ENCODE measurements at places on chromosomes 3 and 15.
A peak's percentile ranks its signal among the peaks of the same experiment; 100 is the strongest.

- DNase-seq, result no peak
These were observed 71.8 kb downstream of the KLF15 start for GRCh38 chr3:126285369-126285768.

GRCh38 chr15:43903864-43904290 lies 77.1 kb downstream of the WDR76 start:
- peak; percentile 43 for DNase-seq

DNA sequence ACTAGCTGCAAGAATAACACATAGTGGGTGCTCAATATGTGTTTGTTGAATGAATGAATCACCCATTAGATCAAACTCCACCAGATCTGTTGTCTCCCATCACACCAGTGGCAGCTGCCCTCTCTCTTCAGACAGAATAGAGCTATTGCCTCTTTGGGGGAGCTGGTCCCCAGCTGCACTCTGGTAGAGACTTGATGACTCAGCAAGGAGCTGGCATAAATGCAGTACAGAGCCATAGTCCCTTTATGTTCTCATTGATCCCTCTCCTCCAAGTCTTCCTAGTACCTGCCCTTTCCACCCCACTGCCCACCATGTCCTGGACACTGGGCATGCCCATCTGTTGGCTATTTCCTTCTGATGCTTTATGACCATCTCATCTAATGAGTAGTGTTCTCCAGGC lies 361.9 kb downstream of the LRTM1 start:
- DNase-seq, result no peak

- DNase-seq, result no peak
These were observed 80.6 kb downstream of the FBXL22 start for GRCh38 chr15:63677778-63678177.

DNA sequence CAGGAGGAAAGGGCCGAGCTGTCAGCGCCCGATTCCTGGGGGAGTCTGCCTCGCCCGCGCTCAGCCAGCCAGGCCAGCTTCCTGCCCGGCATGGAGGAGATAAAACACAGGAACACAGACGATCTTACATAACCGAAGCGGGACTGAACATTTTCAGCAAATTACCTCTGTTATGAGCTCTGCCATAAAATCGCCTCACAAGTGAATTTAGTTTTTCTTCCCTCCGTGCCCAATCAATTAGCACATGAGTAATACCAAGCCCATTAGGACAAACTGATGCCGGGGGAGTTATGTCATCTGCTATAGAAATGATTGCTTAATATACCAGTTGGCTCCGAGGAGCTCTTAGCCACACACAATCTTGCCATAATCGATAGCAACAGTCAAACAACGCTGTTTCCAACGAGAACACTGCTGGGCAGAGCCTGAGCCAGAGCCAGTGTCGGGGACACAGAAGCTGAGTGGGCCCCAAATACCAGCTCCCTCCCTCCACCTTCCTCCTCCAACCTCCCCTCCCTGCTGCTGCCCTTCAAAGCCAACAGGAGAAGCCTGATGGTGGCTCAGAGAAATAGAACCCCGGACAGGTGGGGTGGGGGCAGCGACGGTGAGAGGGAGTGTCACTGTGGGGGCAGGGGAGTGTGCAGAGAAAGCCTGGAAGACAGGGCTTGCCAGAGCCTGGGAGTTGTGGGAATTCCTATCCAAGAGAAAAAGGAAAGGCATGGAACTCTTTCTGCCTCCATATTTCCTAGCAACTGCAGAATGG lies 279.4 kb upstream of the TLE3 start:
- peak; percentile 81 for DNase-seq

- peak; percentile 94 for DNase-seq
These were observed 73.1 kb upstream of the SLC6A6 start for GRCh38 chr3:14329116-14329830.

DNA sequence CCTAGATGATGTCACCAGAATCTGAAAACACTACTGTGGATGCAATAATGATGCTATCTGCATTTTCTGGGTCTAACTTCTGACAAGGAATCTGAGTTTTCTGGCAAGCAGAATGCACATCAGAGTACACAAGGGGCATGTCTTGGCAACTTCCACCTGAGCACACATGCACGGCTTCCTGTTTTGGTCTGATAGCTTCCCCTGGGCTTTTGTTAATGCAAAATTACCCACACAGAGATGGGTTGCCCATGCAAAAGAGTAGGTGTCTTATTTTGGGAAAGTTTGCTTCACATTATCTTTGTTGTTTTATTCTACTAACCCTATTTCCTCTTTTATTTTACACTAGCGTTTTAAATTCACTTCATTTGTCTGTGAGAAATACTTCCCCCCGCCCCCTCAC lies 74.2 kb upstream of the SATB1 start:
- DNase-seq, result no peak

- DNase-seq, result no peak
These were observed 100.0 kb downstream of the THSD4 start for GRCh38 chr15:71215126-71215894.

DNA sequence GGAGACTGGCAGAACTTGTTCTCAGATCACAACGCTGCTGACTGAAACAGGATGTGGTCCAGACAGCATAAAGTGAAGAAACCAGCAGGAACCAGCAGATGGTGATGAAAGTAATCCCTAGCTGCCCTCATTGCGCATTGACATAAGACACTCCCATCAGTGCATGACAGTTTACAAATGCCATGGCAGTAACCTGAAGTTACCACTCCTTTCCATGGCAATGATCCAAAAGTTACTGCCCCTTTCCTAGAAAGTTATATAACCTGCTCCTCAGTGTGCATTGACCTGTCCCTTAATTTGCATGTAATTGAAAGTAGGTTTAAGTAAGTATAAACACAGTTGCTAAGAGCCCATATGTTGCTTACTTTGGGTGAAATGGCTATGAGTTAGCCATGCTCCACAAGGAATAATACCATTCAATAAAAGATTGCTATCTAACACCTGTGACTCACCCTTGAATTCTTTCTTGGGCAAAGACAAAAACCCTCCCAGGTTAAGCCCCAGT lies 149.1 kb upstream of the CD96 start:
- no peak for DNase-seq

- no peak for DNase-seq
These were observed 3.6 kb downstream of the SNRK start for GRCh38 chr3:43289841-43290470.

GRCh38 chr3:165346503-165346902 lies 150.3 kb upstream of the SLITRK3 start:
- DNase-seq, result no peak

DNA sequence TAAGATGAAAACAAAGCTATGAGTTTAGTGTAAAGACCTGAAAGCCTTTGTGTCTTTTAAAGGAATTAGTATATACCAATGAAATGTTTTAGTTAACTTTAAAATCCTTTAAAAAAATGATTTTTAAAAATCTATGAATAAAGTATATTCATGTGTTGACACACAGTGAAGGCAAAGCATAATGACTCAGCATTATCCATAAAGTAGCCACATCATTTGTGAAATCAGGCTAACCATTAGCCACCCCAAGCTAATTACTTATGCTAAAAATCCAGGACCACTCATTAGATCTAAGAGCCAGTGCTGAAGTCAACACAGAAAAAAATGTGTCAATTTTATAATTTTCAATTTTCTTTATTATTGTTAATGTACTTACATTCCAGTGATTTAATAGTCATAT lies 310.2 kb downstream of the TBC1D5 start:
- DNase-seq, result no peak

- DNase-seq, result no peak
These were observed 104.5 kb downstream of the IL20RB start for GRCh38 chr3:137062250-137062649.

DNA sequence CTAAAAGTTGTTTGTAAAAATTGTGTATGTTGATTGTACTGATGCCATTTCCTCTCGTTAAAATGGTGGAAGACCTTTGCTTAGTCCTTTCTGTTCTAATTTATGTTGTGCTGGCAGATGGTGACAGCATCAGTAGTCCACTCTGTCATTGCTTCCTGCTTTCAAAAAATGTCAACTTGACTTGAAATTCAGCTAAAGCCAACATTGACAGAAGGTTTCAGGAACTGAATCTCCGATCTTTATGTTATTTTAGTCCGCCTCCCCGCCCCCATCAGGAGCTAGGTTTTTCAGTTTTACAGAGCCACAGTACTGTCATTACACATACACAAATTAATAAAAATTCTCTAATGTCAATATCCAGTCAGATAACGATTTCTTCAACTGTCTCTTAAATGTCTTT lies 1.5 kb downstream of the CEP63 start:
- DNase-seq, result peak; percentile 32

GRCh38 chr3:146511402-146512134 lies 32.8 kb downstream of the PLSCR1 start:
- DNase-seq, result no peak

- DNase-seq, result no peak
These were observed 32.4 kb downstream of the DZIP1L start for GRCh38 chr3:138082992-138083386.
